AG20443 (cell line): ENCODE measurements at places on chromosomes 1 and 21.

- DNase-seq: no peak
These were observed 191.6 kb downstream of the HUNK start for GRCh38 chr21:32064281-32064910.

DNA sequence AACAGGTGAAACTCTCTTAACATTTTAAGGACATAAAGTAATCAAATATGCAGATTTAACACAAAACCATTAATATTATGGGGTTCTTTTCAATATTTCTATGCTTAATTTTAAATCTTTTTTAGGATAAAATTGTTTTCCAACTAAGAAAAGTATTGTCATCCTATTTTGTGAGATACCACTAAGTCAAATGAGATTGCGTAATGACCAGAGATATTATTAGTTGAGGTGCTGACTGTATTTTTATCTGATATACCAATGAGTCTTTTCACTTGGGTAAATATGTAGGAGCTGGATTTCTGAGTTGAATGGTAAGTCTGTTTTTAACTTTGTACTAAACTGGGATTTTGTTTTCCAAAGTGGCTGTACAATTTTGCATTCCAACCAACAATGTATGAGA, 25.4 kb downstream of the LEPR start:
- no peak for DNase-seq

- no peak for DNase-seq
These were observed 93.1 kb downstream of the ADCY10 start for GRCh38 chr1:167820684-167821355.

DNA sequence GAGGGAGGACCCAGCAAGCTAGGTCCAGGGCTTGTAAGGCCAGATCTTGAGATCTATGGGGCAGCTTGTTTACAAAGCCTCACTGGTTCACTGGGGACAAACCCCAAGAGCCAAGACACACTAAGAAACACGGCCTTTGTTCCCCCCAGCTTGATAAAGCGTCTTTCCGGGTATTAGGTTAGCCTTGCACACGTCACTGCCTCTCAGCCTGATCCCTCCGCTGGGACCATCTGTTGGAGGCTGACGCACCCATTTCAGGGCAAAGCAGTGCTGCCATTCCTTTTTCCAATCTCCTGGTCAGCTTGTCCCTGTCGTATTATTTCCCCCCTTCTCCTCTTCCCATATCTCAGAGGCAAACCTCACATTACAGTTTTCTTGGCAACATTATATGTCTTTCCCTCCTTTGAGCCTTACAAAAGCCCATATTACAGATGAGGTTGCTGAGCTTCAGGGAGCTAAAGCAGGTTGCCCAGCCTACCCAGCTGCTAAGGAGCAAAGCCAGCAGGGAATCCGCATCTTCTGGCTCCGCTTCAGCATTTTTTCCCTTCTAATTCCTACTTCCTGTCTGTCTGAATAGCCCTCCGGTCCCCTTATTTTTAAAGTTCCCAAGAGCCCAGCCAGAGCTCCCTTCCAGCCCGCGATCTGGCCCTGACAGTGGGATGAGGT, 4.1 kb downstream of the HEYL start:
- no peak for DNase-seq

DNA sequence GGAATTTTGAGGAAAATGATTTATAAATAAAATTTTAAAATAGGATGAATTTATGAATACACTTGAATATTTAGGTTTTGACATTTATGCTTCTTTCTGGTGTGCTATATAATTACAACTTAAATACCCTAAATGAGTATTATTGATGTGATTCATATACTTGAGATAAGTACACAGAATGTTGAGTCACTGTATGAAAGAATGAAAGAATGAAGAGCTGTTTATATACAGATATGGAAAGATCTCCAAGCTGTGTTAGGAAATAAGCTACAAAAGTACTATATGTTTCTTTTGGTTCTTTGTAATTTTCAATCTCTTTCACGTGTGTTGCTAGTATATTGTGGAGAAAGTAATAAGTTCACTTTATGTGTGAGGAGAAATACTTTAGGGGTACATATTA, 147.2 kb downstream of the RASAL2 start:
- no peak for DNase-seq

DNA sequence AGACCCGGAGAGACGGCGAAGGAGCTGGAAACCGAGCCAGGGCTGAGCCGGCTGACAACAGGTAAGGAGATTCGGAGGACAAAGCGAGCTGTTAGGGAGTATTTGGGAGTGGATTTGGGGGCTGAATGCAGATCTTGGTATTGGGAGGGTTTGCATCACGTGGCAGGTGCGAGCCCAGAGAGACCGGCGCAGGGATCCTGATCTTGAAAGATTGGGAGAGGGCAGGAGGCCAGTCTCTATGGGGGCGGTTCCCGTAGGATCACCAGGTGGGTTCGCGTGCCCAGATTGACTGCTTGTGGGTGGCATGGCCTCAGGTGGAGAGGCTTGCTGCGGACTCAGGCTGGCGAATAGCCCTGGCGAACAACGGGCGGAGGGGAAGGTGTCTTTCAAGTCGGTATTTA, 204 bp downstream of the CIART start:
- no peak for DNase-seq

DNA sequence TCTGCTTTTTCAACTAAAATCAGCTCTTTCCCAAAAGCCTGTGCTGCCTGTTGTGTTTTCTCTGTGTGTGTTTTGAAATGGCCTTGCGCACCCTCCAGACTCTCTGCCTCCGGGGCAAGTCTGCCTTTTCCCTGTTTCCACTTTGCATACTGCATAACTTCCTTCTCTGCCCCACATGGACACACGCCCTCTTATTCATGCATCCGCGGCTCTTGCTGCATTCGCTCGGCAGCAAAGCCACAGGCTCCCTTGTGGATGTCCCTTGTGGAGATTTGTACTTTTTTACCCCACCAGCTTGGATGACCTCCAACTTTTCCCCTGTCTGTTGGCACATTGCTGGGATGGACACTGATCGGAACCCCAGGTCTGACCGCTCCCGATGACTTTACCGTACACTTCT, 147.6 kb downstream of the ADSS2 start:
- no peak for DNase-seq

DNA sequence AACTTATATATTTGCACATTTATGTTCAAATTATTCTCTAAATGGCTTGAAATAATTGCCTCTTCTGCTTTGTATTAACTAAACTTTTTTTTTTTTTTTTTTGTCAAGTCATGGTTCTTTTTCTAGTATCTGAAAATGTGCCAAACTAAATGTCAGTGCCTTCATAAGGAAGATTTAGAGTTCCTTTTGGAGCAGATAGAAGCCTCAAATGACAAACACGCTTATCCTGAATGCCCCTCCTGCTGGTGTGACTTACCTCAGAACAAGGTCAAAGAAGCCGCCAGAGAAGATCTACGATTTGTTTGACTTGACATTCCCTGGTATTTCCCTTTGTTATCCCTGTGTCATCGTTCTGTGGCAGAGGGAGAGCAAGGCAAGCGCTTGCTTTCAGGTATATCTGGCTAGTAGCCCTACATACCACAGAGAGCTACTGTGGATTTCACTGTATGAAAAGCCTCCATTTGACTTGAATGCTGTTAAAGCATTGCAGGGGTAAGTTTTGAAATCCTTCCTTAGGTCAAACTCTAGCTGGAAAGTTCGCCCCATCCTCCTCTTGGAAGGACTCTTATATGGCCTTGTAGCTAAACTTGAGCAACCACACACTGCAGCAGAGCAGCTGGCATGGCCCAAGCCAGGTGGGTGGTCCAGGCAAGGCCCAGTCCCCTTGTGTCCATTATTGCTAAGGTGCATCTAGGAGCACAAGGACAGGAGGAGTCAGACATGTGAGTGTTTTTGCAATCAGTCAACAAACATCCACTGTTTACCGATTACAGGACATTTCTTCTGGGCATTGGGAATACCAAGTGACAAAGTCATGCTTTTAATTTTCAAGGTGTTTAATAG, 285.4 kb upstream of the USP25 start:
- no peak for DNase-seq

DNA sequence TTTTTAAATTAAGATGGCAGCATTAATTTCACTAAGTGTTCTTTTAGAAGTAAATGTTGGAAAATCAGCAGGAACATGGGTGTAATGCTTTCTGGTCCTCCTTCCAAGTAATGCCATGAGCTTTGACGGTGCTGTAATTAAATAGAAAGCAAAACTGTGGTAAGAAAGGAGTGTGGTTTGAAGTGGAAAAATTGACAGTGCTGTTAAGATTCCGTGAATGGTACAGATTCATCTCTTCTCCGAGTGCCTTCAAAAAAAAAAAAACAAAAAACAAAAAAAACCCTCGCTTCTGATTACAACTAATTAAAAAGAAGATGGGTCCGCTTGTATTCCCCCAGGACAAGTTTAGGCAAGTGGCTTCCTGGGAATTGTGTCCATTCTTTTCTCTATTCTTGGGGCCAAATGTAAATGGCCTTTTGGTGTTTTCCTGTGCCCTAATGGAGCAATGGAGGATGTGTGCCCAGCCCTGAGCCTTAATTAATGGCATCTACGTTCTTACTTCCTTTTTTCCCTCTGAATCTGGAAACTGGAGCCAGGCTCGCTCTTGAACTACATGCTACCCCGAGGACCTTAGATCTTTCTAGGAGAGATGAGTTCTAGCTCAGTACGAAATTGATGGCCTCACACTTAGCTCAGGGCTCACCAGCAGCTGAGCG, 5.1 kb downstream of the LMO4 start:
- no peak for DNase-seq

- DNase-seq: no peak
These were observed 25.7 kb upstream of the ATP2B4 start for GRCh38 chr1:203600782-203601513.

- DNase-seq: no peak
These were observed 399.8 kb upstream of the LRRC7 start for GRCh38 chr1:69167876-69168275.

- DNase-seq: no peak
These were observed 15.6 kb downstream of the SFPQ start for GRCh38 chr1:35177237-35177786.

DNA sequence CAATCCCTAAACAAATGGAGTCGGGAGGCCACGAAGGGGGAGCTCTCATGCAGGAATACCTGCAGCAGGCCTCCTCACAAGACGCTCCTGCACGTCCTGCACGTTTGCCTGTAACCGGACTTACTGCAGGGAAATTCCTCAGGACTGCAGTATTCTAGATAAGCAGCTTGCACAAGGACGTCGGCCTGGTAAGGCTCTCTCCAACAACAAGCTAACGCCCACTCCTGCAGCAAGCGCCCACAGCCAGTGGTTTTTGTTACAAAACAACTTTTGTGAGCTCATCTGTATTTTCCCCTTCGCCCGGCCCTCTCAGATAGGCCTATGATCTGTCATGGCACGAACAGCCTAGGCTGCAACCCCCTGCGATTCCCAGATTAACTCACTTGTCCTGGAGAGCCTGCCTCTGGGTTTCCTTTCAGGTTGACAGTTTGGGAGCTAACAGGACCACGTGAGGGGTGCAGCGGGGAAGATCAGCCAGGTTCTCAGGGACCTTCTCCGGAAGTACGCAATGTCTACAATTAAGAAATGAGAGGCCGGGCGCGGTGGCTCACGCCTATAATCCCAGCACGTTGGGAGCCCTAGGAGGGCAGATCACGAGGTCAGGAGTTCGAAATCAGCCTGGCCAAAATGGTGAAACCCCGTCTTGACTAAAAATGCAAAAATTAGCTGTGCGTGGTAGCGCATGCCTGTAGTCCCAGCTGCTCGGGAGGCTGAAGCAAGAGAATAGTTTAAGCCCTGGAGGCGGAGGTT, 921 bp upstream of the MIB2 start:
- DNase-seq: peak; percentile 76

DNA sequence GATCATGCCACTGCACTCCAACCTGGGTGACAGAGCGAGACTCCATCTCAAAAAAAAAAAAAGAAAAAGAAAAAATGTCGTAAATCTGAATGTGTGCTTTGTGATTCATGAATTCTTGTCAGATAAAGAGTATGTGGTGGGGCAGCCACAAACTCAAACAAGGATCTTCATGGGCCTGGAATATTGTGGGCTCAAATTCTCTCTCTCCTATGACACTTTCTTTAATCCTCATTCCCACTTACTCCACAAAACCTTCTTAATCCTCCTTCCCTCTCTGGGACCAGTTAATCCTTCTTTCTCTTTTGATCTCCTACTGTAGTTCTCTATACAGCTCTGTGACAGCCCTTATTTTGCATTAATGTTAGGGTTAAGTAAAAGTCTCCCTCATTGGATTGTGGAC, 112.3 kb downstream of the AK5 start:
- peak; percentile 57 for DNase-seq

GRCh38 chr1:117566556-117566955, 39.3 kb upstream of the TENT5C start:
- peak; percentile 5 for DNase-seq

GRCh38 chr1:235127732-235128455, 743 bp downstream of the TOMM20 start:
- DNase-seq: no peak

GRCh38 chr1:26580116-26580515, 50.6 kb downstream of the RPS6KA1 start:
- no peak for DNase-seq

- DNase-seq: no peak
These were observed 762.6 kb downstream of the MRPL39 start for GRCh38 chr21:24844671-24845070.

DNA sequence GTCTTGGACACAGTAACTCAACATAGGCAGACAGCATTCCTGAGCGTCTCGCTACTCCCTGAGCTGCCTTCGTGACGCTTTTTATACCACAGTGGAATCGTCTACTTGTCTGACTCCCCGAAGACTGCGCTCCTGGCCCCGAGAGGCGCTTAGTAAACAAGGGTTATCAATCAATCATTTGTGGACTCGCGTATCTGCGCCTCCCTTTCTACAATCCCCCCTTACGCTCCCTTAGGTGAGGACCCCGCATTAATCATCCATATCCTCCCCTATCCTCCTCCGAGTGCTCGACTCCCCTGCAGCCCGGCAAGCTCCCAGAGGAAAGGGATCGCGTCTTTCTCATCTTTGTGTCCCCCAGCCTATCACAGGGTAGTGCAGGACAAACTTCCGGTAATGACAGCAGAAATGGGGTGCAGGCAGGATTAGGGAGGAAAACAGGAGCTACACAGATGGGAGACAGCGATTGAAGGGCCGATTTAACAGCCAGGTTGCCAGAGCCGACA, 522 bp downstream of the TMEM59 start:
- peak; percentile 70 for DNase-seq

DNA sequence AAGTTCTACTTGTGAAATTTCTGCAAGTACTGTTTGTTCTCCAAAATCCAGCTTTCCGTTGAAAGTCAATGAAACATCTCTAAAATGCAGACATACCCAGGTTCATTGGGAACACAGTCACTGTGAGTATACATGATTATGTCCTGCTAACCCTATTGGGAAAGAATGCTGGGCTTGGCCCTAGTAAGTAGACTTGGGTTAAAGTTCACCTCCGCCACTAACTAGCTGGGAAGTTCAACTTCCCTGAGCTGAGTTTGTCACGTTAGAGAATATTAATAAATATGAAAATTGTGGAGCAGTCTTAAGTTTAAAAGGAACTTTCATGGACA, 10.5 kb upstream of the PGD start:
- DNase-seq: no peak

GRCh38 chr1:204136814-204137213, 15.0 kb downstream of the ETNK2 start:
- no peak for DNase-seq
